ENCODE measurements at places on chromosomes 11 and 22.

DNA sequence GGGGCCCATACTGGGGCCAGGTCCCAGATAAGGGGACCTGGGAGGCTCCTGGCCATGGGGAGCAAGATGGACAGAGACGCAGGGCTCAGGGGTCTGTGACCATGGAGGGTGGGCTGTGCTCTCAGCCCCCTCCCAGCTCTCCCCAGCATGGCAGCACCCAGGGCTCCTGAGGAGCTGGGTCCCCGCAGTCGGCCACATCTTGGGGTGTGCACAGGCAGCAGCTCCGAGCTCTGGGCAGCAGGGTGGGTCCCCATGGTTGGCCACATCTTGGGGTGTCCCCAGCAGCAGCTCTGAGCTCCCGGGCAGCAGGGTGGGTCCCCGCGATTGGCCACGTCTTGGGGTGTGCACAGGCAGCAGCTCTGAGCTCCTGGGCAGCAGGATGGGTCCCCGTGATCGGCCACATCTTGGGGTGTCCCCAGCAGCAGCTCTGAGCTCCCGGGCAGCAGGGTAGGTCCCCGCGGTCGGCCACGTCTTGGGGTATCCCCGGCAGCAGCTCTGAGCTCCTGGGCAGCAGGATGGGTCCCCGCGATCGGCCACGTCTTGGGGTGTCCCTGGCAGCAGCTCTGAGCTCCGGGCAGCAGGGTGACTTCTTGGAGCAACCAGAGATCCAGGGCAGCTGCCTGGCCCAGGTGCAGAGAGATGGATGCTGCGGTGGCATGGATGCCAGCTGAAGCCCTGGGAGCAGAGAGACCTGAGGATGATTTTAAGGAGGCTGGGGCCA is 18.3 kb upstream of the MUC5B start:
- no peak for DNase-seq

DNA sequence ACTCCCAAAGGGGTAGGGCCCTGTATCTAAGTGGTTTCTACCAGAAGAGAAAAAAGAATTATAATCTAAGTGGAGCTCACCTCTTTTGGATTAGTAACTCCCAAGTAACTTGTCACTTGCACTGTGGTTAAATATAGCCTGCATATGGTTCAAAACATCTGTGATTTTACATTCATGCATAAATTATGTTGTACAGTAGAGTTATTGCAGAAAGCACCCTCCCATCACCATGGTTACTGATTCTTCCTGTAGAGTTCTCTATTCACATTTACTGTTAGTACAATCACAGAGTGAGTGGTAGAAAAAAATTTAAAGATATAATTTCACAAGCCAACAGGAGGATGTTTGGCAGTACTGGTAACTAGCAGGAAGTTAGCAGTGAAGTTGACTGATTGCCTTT is 80.4 kb downstream of the LRRC4C start:
- no peak for DNase-seq

DNA sequence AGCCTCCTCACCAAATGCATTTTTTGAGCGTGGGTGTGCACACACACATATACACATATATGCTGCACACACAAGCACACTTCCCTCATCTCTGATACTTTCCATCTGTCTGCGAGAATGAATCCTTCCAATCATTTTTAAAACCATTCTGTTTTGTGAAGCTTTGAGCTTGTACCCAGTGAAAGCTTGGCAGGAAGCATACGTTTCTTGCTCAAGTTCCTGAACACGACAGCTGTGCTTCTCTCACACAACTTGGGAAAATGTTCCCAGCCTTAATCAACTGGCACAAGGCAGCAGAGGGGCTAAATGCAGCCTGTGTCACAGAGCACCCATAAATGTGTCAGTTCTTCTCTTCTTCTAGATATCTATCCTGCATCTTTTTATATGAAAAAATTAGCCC is 524.0 kb upstream of the KIRREL3 start:
- no peak for DNase-seq

DNA sequence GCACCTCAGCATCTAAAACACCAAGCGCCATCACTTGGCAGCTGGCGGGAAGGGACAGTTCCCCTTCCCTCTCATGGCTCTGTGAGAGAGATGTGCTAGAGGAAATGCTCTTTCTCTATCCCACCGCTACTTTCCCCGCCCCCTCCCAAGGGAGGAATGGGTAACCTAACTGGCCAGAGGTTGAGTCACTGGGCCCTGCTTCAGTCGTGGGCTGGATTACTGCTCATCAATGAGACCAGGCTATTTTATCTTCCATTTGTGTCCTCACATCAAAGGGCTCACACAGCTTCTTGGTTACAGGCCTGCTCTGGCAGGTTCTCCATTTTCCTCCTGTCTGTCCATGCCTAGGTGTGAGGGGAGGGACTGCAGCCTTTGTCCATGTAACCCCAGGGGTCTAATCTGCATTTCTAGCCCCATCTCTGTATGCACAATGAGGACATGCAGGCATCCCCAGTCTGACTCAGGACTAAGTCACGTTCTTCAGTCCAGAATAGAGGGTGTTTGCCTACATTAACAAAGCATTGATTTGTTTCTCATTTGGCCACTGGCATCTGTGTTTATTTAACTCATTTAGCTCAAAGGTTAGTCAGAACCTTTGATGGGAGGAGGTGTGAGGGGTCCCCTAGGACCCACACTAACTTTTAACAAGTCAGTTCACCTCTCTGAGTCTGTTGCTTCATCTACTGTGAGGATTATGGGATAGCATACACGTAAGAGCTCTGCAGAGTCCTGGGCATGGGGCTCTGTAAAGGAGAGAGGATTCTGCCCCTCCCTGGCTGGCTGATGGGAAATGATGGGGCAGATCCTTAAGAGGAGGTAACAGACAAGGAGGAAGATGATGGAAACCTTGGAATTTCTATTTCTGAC is 99.1 kb downstream of the XRRA1 start:
- no peak for DNase-seq

DNA sequence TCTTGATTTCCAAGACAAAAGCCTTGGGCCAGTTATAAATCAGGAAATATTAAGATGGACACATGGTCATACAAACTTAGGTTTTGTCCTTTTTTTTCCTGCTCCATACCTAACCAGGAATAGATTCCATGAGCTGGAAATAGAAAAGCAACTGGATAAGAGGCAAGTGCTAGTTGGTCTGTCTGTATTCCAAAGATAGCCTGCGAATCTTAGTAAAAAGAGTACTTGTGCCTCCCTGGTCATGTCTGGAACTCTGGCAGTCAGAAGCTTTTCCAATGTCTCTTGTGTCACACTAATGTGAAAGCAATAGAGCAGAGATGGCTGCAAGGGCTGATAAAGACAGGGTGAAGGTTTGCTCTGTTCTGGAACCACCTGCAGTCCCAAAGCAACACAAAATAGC is 590.2 kb upstream of the ANO5 start:
- no peak for DNase-seq

- no peak for DNase-seq
These were observed 467.6 kb downstream of the SOX6 start for GRCh38 chr11:15888556-15889345.

GRCh38 chr11:115522302-115522701 is 18.1 kb upstream of the CADM1 start:
- no peak for DNase-seq

DNA sequence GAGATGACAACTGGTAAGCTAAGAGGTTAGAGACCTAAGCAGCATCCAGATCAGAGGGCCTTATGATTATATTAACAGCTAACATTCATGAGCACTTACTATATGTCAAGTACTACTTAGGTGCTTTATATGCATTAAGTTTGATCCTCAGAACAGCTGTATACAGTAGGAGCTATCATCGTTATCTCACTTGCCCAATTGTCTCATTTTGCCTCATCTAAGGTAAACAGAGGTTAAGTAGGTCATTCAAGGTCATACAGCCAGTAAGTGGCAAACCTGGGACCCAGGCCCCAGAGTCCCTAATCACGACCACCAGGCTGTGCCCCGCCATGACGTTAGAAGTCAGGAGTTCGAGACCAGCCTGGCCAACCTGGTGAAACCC is 4.6 kb upstream of the POLR3H start:
- DNase-seq = no peak

GRCh38 chr22:25853501-25854284 is 111.7 kb downstream of the MYO18B start:
- no peak for DNase-seq

DNA sequence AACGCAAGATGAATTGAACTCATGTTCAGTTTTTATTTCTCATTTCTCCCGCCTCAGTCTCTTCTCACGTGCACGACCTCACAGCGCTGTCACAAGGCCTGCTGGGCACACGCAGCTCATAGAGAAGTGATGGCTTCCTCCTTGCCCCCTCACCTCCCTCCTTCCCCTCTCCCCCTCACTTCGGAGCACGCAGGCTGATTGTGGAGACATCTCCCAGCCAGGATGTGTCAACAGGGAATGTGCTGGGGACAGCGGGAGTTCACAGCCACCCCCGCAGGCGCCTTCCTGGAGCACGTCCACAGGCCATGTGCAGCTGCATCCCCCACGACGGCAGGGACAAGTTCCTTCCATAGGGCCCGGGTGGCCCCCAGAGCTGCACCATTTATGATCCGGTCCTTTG is 29.1 kb upstream of the KRTAP5-6 start:
- DNase-seq = no peak

DNA sequence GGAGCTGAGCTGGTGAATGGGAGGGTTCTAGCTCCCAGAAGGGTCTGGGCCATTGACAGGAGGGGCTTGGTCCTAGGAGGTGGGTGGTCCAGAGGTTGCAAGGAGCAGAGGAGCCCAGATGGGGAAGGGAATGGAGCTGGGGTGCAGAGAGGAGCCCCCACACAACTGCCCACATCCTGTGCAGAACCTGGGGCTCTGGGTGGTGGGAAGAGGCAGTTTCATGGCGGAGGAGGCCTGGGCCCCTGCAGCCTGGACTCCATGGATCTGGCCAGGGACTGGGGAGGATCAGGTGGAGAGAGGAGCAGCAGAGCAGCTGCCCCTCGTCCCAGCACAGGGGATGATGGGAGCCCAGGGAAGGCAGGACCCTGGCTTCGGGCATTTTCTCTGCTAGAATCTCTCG is 963 bp upstream of the ADORA2A start:
- DNase-seq = no peak

GRCh38 chr11:69978841-69979614 is 99.1 kb upstream of the ANO1 start:
- no peak for DNase-seq

DNA sequence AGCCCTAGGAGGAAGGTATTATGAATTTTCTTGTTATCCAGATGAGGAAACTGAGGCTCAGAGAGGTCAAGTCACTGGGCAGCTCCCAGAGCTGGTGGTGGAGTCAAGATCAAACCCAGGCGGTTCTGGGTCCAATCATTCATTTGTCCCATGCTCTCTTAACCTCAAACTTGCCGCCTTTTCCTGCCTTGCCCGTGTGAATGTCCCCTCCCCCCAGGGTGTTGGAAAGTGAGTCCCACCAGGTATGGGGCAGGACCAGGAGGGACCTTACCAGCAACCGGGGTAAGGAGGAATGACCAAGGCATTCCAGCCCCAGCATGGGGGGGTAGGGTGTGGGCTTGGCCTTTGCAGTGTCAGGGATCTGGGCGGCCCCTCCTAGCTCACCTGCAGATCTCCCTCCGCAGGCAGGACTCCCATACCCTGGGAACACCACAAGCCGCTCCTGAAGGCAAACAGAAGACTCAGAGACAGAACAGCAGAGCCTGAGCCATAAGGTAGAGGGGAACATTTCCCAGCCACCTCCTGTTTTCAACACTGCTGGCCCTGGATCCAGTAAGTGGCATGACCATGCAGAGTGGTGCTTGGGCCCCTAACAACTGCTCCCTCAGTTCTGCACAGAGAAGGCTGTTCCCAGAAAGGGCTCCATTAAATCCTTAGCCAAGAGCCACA is 41.2 kb upstream of the SYT7 start:
- DNase-seq = no peak

GRCh38 chr11:63683133-63683991 is 2.1 kb downstream of the RTN3 start:
- no peak for DNase-seq

DNA sequence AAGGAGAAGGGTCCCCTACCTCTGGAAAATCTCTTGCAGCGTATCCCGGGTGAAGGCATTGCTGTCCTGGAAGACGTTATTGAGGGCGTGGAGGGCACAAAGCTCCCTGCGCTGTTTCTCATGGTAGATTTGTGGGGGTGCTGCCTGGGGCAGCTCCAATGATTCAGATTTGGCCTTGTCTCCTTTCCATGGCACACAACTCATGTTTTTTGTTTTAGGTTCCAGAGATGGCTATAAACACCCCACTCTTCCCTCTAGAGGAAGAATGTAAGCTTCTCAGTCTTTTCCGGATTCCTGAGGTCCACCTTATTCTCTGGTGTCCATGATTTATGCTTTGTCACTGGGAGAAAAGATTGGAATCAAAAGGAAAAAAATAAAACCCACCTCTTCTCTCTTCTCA is 959 bp downstream of the JOSD1 start:
- no peak for DNase-seq

DNA sequence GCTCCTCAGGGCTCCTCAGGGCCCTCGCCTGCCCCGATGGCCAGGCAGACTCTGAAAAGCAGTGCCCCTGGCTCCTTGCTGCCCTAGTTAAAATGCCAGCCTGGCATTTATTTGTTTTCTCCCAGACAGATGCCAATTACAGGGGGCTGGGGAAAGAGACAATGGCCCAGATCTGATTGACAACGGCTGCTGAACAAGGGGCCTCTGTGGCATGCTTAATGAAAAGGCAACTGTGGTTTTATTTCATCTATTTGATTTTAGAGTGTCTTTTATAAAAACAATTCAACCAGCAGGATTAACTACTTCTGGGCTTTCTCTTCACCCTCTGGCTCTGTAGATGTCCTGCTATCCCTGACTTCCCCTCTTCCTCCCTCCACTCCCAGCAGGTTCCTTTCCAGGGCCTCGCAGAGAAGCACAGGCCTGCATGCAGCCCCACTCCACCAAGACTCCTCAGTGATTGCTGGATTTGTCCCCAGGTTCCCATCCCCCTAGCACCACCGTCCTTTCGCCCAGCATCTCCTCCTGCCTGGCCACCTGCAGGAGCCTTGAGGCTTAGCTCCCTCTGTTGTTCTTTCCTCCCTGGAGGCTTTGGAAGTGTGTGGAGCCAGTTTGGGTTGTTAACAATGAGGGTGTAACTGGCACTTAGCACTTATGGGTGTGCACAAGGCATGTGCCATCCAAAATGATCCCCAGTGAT is 171.1 kb downstream of the TENM4 start:
- no peak for DNase-seq

DNA sequence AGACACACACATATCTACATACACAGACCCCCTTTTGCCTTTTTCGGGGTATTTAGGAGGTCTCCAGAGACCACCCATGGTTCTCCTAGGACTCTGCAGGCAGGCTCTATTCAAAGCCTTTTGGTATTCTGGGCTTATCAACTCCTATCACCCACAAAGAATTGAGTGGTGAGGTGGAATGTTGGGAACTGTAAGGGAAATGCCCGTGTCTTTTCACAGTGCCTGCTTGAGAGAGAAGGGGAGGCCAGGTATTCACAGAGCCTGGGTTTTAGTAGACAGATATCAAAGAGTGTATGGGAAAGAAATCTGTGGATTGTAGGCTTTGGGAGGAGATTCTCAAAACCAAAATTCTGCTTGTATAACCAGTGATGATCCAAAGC is 44.0 kb upstream of the CSNK2A3 start:
- DNase-seq = no peak

GRCh38 chr22:18024956-18025720 is 777 bp upstream of the MICAL3 start:
- DNase-seq = no peak

GRCh38 chr11:103676413-103676812 is 360.0 kb upstream of the DDI1 start:
- DNase-seq = no peak

- no peak for DNase-seq
These were observed 394 bp downstream of the KIAA1671 start for GRCh38 chr22:24952837-24953383.

- no peak for DNase-seq
These were observed 104.7 kb downstream of the PLEKHA7 start for GRCh38 chr11:16909359-16910035.

Measured in activated T-helper 1 cell treated with anti-CD3 and anti-CD28 coated beads, Interleukin-2, amount 50 U/mL, for 16 hours (primary cell).